ENCODE measurements at places on chromosomes 7 and 10. TPM values are rescaled to one million over a fixed set of nuclear protein-coding genes. Genes with fewer than 3 reads are reported as not detected.

DNA sequence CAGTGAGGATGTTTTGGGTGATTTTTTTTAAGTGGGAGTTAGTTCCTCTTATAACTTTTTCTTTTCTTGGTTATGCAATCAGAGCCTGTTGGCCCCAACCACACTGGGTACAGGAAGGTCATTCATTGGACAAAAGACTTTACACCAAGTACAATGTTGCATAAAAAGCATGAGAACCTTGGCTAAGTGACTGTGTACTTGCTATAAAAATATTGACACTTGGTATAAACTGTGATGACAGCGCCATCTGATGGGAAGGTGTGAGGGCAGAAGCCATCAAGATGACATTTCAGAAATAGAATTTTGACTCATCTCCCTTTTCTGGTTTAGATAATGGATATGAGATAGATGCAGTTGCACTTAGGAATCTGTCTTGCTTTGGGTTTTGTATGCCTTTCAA, 126.4 kb upstream of the CCDC6 start:
- no peak overlapping the region for H3K4me3 ChIP-seq
- no peaks in the 10 kb centered on the region for H3K27me3 ChIP-seq
- H3K27ac ChIP-seq = no peak overlapping the region

DNA sequence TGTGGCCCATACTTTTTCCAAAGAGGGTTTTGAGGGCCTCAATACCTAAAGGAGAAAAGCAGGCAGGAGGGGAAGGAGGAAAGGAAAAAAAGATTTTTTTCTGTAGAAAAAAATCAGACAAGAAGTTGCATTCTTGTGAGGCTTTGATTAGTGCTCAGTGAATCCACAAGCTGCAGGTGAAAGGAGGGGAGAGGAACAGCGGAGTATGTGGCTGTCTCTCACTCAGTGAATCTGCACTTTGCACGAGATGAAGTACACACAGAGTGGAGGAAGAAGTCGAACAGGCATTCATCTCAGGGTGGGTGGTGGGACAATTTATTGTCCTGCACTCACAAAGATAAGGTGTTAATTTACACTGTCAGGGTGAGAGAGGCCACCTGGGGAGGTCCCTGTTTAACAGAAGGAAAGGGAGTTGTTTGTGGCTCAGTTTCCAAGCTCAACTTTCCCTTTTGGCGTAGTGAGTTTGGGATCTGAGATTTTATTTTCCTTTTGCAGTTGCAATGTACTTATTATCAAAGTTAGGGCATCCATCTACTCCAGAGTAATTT, 49.0 kb upstream of the VIPR2 start:
- H3K27me3 ChIP-seq = no peaks in the 10 kb centered on the region
- H3K27ac ChIP-seq = no peak overlapping the region
- H3K4me3 ChIP-seq = no peak overlapping the region
- no peaks in the 10 kb centered on the region for H3K36me3 ChIP-seq

DNA sequence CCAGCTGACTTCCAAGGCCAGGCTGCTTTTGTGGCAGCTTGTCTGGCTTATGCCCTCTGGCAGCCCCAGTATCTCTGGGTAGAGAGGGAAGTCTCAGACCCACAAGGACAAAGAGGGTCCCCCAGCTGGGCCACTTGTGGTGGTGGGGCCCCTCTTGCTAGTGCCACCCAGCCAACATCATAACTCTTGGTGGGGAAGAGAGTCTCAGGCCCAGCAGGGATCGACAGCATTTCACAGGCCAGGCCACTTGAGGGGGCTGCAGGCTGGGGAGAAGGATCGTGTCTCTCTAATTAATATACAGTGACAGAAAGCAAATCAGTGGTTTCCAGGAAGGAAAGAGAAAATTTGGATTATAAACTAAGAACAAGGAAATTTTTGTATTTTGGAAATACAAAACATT, 76.0 kb downstream of the TYW1B start:
- H3K27ac ChIP-seq = no peak overlapping the region
- H3K27me3 ChIP-seq = no peaks in the 10 kb centered on the region
- H3K4me1 ChIP-seq = no peaks in the 10 kb centered on the region

GRCh38 chr10:523925-524324, 165.5 kb downstream of the DIP2C start:
- peaks cover 2% of the 10 kb centered on the region for H3K4me1 ChIP-seq
- no peaks in the 10 kb centered on the region for H3K36me3 ChIP-seq
- H3K27me3 ChIP-seq = no peaks in the 10 kb centered on the region
- no peak overlapping the region for H3K27ac ChIP-seq
- no peak overlapping the region for H3K4me3 ChIP-seq

DNA sequence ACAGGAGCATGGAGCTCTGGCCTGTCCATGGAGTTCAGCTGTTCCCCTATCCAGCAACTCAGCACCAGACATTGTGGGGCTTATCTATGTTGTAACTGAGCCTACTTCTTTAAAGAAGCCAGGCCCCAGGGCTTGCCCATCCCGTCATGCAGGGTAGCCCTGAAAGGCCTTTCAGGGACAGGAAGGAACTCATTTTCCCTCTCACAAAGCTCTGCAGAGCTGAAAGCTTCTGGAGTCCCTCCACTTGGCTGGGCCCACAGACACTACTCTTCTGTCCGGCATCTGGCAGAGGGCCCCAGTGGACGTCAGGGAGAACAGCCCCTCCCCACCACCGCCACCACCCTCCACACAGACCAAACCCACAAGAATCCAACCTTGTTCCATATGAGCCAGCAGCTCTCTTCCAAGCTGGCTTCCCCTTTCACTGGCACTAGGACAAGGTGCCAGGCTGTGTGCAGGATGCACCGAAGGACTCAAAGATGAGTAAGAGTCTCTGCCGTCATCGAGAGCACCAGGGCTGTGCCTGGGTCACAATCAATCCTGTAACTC, 33.1 kb downstream of the DENND2A start:
- no peaks in the 10 kb centered on the region for H3K4me1 ChIP-seq
- H3K27me3 ChIP-seq = no peaks in the 10 kb centered on the region
- no peak overlapping the region for H3K27ac ChIP-seq
- peak; percentile 67 for DNase-seq
- no peak overlapping the region for H3K4me3 ChIP-seq
- H3K36me3 ChIP-seq = no peaks in the 10 kb centered on the region

DNA sequence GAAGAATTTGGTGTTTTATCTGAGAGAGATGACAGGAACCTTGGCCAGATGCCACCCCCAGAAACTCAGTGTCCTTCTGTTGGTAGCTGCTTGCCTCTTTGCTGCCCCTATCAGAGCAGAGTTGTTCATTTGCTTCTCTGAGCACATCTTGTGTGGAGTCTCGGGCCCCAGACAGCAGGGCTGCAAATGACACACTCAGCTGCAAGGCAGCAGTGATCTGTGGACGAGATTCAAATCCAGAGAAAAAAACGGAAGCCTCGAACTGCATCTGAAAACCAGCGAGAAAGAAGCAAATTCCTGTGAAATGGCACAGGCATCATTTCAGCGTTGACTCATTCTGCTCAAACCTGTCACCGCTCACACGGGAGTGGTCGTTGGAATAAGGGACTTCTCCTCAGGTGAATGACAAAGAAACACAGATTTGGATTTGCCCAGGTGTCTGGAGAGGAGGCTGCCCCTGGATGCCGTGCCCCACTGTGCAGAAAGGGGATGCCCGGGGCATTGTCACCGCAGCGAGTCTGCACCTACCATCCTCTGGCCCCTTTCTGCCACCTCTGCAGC, 144.7 kb downstream of the PFKFB3 start:
- no peaks in the 10 kb centered on the region for H3K27me3 ChIP-seq
- H3K36me3 ChIP-seq = no peaks in the 10 kb centered on the region
- no peak for DNase-seq
- H3K4me3 ChIP-seq = no peak overlapping the region
- no peaks in the 10 kb centered on the region for H3K4me1 ChIP-seq

DNA sequence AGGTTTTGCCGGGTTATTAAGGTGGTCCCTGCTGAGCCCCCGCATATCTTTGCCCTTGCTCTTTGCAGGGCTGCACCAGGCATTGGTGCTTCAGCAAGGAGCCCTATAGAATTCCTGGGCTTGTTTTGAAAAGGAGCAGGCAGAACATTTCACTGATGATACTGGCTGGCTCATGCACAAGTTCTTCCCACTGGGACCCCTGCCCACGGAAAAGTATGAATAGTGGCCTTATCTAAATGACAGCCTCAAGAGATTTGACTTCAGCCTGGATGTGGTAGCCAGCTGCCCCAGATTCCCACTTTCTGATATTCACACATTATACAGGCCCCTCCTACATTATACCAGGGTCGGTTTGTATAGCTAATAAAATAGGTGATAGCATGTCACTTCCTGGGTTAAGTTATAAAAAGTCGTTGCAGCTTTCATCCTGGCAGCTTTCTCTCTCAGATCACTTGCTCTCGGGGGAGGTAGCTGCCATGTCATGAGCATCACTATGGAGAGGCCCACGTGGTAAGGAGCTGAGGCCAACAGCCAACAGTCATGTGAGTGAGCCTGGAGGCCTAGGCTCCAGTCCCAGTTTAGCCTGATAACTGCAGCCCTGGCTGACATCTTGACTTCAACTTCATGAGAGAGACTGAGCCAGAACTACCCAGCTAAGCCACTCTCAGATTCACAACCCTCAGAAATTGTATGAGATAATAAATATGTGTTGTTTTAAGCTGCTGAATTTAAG, 16.8 kb upstream of the CRTAC1 start:
- no peaks in the 10 kb centered on the region for H3K27me3 ChIP-seq
- no peaks in the 10 kb centered on the region for H3K4me1 ChIP-seq
- no peak for DNase-seq
- no peak overlapping the region for H3K4me3 ChIP-seq
- no peaks in the 10 kb centered on the region for H3K36me3 ChIP-seq

DNA sequence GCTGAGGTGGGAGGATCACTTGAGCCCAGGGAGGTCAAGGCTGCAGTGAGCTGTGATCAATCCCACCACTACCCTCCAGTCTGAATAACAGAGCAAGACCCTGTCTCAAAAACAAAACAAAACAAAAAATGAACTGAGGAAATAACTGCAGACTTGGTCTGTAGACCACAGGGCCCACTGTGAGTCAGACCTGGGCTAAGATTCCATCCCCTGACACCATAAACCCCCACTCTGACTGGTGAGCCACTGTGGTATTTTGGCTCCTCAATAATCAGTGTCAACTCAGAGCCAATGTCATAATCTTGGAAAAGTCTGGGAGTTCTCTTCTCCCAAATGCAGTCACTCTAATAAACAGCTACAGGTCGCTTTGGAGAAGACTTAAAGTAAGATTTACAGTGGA, 24.0 kb upstream of the ERCC6 start:
- peaks cover 3% of the 10 kb centered on the region for H3K4me1 ChIP-seq
- DNase-seq = no peak
- H3K4me3 ChIP-seq = no peak overlapping the region
- H3K27ac ChIP-seq = no peak overlapping the region
- H3K36me3 ChIP-seq = no peaks in the 10 kb centered on the region
- H3K27me3 ChIP-seq = no peaks in the 10 kb centered on the region

The POLR2J2 gene
- total RNA-seq = not detected

The MBLAC1 gene
- total RNA-seq = not detected

The EBLN1 gene
- not detected for total RNA-seq

The NYAP1 gene
- 0.96 TPM for total RNA-seq

All from ascending aorta (tissue), 2 donors.